Tongue (tissue), 3 donors: ENCODE measurements at places on chromosomes 6 and 20. TPM values are rescaled to one million over a fixed set of nuclear protein-coding genes. Genes with fewer than 3 reads are reported as not detected.

Gene KCNK15
- total RNA-seq, result 0.41 TPM

Gene MATN4
- total RNA-seq, result 1.1 TPM

Gene SLC52A3
- 0.82 TPM for total RNA-seq

Gene CLDN20
- not detected for total RNA-seq

Gene FAM184A
- 16.4 TPM for total RNA-seq

Gene ADGRF5
- 39.9 TPM for total RNA-seq

Gene FRMD1
- 0.41 TPM for total RNA-seq

Gene ZSCAN16
- 3.5 TPM for total RNA-seq

Gene SLC4A11
- 0.62 TPM for total RNA-seq

Gene ALDH5A1
- 15.9 TPM for total RNA-seq

Gene PCSK2
- total RNA-seq, result 0.72 TPM

Gene XPO5
- total RNA-seq, result 22.9 TPM

Gene MYL9
- total RNA-seq, result 8.3 TPM

Gene CDC5L
- 38.5 TPM for total RNA-seq

Gene DNAAF9
- 20.3 TPM for total RNA-seq

Gene EPPIN
- not detected for total RNA-seq

Gene NOX3
- not detected for total RNA-seq

Gene COL9A1
- 4.2 TPM for total RNA-seq

Gene ADGRF1
- 9.4 TPM for total RNA-seq

Gene FUT9
- under 0.01 TPM for total RNA-seq

Gene ZNF831
- total RNA-seq, result 0.41 TPM

Gene THEMIS
- total RNA-seq, result not detected

Gene SLC35B2
- total RNA-seq, result 37.3 TPM

Gene FAM83B
- 13.8 TPM for total RNA-seq

Gene GNRH2
- total RNA-seq, result not detected

Gene GNL1
- 40.2 TPM for total RNA-seq

Gene SLC25A27
- total RNA-seq, result 20.1 TPM

Gene BHLHE23
- total RNA-seq, result not detected

Gene NKAIN2
- 1.7 TPM for total RNA-seq

Gene BRD2
- 84.5 TPM for total RNA-seq

Gene SIM1
- 2.4 TPM for total RNA-seq

Gene NR2E1
- not detected for total RNA-seq

Gene AP5S1
- 18.0 TPM for total RNA-seq

Gene KCNK5
- 6.1 TPM for total RNA-seq

Gene RFX6
- total RNA-seq, result not detected

Gene AVP
- total RNA-seq, result not detected

Gene PMEPA1
- total RNA-seq, result 12.1 TPM

Gene ZNF334
- 6.7 TPM for total RNA-seq

Gene OPRL1
- 0.62 TPM for total RNA-seq

Gene LRRN4
- total RNA-seq, result not detected

Gene MOXD1
- 17.6 TPM for total RNA-seq

Gene BCAS1
- 2.4 TPM for total RNA-seq

Gene MTHFD1L
- 14.5 TPM for total RNA-seq

Gene SLC26A8
- total RNA-seq, result not detected

Gene TFAP2A
- 6.7 TPM for total RNA-seq

Gene PRDM13
- not detected for total RNA-seq

Gene PRR18
- 0.10 TPM for total RNA-seq
